ENCODE measurements at places on chromosomes 12 and 14. TPM values are rescaled to one million over a fixed set of nuclear protein-coding genes. Genes with fewer than 3 reads are reported as not detected.

The PTCSC3 gene
- not detected for polyA plus RNA-seq

The HOXC9 gene
- not detected for polyA plus RNA-seq

The MDM1 gene
- polyA plus RNA-seq, result 5.0 TPM

The GLRX5 gene
- polyA plus RNA-seq, result 98.3 TPM

The PPM1H gene
- 1.4 TPM for polyA plus RNA-seq
